ENCODE measurements at places on chromosomes 7 and 10.

DNA sequence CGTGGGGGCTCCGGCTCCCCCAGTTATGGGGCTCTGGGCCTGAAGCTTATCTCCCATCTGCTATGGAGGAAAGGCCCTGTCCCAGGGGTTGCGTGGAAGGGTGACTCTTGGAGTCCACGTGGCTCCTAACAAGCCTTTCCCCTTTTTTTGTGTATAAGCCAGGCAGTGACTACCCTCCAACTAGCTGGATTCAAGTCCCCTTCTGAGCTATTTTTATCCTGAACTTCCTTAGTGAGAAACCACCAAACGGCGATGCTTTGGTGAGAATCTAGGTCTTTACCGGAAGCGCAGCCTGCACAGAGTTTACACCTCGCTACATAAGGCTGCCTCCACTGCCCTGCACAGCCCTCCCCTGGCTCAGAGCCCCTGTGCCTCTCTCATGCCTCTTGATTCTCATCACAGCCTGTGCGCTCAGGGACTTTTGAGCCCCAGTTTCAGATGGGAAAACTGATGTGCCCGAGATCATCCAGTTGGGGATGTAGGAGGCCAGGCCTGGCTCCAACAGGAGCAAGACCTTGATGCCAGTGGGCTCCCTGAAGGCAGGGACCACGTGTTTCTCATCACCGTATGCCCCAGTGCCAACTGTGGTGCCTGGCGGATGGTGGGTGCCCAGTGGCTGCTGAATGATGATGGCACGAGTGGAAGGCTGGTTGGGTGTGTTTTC is 102.3 kb upstream of the PPIF start:
- no peak for DNase-seq

GRCh38 chr7:16914771-16915170 is 33.0 kb upstream of the AGR3 start:
- no peak for DNase-seq

- DNase-seq = no peak
Observed at GRCh38 chr10:26612151-26612915, 85.2 kb upstream of the PDSS1 start.

DNA sequence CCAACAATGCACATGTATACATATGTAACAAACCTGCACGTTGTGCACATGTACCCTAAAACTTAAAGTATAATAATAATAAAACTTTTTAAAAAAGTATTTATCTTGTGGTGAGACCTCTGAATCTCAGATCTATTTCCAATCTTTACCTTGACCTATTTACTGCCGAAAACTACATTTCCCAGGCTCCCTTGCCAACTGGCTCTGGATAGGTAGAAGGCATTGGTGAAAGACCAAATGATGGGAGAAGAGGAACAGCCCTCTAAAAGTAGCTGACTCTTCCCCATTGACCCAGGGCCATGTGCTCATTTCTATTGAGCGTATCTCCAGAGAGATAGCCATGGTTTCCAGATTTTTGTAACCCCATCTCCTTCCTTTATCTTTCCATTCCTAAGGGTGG is 247.4 kb downstream of the GPAM start:
- DNase-seq = no peak

GRCh38 chr10:109922976-109923921 is at the start of gene XPNPEP1:
TSS of gene XPNPEP1 (minus strand) at chr10:109923511. CDS start at chr10:109923433, 78 bp downstream.
- DNase-seq = peak; percentile 78

GRCh38 chr7:143258831-143259230 is 4.4 kb upstream of the GSTK1 start:
- no peak for DNase-seq

Data from NCI-H345 (cell line).